CD14-positive monocyte (primary cell): ENCODE measurements at places on chromosomes 6 and 20. TPM values are rescaled to one million over a fixed set of nuclear protein-coding genes. Genes with fewer than 3 reads are reported as not detected.

The SRMS gene
- polyA plus RNA-seq = not detected in 2 replicates

The CD93 gene
- polyA plus RNA-seq = 52.7 and 170 TPM in 2 replicates

The GUCA1A gene
- not detected in 2 replicates for polyA plus RNA-seq

The ECT2L gene
- not detected for polyA plus RNA-seq

The HSPA1A gene
- polyA plus RNA-seq = 215 TPM

The MYCT1 gene
- not detected for polyA plus RNA-seq

The BHLHE23 gene
- polyA plus RNA-seq = not detected
